ENCODE measurements at places on chromosomes 13 and 19.

DNA sequence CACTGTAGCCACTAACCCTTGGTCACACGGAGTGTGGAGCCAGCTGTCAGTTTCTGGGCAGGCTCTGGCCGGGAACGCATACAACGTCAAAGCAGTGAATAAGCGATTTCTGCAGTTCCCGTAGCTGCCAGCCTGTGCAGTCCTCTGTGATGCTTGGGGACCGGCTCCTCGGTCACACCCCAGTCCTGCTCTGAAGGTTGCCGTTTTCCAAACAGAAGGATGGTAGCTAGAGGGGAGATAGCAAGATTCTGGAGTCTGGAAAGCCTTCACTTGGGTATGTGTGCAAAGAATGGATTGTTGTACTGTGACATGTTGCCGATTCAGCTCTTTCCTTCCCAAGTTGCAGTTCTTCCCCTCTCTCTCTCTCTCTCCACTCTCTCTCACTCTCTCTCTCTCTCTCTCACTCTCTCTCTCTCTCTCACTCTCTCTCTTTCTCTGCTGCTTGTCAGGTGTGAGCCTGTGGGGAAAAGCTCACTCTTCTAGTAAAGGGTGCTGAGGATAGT is 38.7 kb upstream of the C1QTNF9 start:
- no peak for DNase-seq

- no peak for DNase-seq
These were observed 12.3 kb upstream of the WDR18 start for GRCh38 chr19:971795-972194.

- DNase-seq, result no peak
These were observed 22.3 kb downstream of the PEPD start for GRCh38 chr19:33499248-33499647.

- no peak for DNase-seq
These were observed 26.8 kb upstream of the LRCH1 start for GRCh38 chr13:46526100-46526735.

- DNase-seq, result peak; percentile 31
These were observed 42.6 kb upstream of the ADGRL1 start for GRCh38 chr19:14248578-14249011.

All from smooth muscle cell of the brain vasculature (primary cell).